NCI-H1694 treated with DMSO at 0.1 percent for 48 hours (cell line): ENCODE measurements at places on chromosomes 7 and 10.

DNA sequence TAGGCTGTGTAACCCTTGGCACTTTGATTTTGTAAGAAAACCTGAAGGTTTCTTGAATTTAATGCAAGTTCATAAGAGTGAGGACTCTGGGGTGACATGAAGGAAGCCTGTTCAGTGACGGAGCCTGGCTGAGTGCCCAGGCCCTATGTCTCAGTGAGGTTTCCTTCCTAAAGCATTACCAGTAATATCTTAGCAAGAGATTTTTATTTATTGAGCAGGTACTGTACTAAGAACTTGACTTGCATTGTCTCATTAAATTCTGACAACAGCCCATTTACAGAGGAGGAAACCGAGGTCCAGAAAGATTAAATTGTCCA lies 197.2 kb downstream of the HECW1 start:
- no peak for DNase-seq

DNA sequence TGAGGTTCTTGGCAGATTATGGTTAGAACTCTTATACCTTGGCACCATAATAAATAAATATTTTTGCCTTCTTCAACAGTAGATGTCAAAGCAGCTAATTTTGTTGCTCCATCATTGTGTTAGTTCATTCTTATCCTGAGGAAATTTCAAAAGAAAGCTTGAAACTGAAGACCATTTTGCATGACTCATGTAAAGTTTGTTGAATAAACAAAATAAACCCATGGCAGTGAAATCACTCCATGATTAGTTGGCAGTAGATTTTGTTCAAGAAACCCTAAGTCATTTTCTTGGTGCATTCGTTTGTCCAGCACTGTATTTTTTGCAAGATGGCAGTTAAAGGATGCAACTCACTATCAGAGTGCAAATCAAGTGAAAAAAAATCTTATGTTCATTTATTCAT lies 91.6 kb downstream of the HECW1 start:
- no peak for DNase-seq

- no peak for DNase-seq
Measured at GRCh38 chr10:128178302-128178958, 52.2 kb upstream of the MKI67 start.

DNA sequence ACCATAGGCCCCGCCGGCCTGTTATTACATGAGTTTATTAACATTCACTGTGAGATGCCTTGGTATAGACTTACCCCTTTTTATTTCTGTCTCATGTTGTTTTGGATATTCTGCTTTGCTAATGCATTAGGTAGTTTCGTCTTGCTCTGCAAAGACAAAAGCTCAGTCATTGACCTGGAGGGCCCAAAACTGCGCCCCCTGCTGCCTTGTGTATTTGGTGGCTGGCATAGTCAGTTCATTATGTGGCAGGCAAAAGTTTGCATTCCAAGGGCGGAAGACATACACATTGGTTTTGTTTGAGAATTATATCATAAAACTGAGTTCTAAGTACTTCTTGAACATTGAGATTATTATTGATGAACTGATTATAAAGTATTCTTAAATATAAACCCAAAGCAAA lies 372.5 kb downstream of the SDK1 start:
- DNase-seq = peak; percentile 6

DNA sequence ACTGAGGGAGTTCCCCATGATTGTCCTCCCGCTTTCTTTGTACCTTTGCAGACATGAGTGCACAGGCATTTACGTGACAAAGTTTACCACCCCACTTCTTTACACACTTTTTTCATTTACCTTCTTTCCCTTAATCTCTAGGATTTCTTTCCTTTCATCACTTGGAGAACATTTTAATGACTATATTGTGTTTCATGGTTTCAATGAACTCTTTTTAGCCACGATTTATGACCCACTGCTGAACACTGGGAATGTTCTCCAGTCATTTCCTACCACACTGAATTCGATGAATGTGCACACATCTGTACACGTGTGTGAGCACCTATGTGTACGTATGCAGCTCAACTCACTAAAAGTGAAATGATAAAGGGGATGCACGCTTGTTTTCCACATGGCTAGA lies 371.7 kb upstream of the IGFBP3 start:
- DNase-seq = no peak

- DNase-seq = no peak
Measured at GRCh38 chr10:60453036-60453435, 63.4 kb upstream of the ANK3 start.

DNA sequence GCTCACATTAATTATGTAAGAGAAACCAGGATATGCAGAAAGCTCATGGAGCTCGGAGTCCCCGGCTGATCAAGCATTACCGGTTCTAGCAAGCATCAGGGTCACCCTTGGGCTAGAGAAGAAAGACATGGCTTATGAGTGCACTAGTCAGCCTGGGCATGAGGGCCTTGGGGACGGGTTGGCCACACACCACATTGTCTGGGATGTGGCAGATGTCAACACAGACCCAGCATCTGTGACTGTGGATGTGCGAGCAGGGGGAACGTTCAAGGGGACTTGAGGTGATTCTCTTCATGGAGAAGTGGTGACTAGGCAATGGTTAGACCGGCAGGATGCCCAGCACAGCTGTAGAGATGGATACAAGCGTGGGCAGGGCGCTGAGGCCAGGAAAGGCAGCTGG lies 13.7 kb downstream of the ZMIZ2 start:
- DNase-seq = peak; percentile 74

- DNase-seq = no peak
Measured at GRCh38 chr7:110944448-110944847, 146.5 kb upstream of the LRRN3 start.

- no peak for DNase-seq
Measured at GRCh38 chr10:78893217-78893616, 175.5 kb upstream of the ZMIZ1 start.

DNA sequence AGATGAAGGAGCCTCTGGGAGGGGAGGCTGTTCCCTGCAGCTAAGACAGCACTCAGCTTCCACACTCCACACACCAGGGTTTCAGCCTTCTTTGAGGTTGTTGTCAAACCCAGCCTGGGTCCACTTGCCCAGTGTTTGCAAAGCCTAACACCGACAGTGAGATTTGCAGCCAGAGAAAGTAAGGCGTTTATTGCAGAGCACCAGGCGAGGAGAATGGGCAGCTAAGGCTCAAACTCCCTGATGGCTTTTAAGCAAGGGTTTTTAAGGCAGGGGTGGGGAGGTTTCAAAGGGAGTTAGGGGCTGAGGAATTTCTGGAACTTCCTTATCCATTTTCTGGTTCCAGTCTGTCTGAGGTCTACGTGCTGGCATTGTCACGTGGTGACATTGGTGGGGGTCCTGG lies 4.7 kb upstream of the ZNF775 start:
- no peak for DNase-seq

GRCh38 chr10:106795619-106796018 lies 368.9 kb downstream of the SORCS1 start:
- DNase-seq = no peak

DNA sequence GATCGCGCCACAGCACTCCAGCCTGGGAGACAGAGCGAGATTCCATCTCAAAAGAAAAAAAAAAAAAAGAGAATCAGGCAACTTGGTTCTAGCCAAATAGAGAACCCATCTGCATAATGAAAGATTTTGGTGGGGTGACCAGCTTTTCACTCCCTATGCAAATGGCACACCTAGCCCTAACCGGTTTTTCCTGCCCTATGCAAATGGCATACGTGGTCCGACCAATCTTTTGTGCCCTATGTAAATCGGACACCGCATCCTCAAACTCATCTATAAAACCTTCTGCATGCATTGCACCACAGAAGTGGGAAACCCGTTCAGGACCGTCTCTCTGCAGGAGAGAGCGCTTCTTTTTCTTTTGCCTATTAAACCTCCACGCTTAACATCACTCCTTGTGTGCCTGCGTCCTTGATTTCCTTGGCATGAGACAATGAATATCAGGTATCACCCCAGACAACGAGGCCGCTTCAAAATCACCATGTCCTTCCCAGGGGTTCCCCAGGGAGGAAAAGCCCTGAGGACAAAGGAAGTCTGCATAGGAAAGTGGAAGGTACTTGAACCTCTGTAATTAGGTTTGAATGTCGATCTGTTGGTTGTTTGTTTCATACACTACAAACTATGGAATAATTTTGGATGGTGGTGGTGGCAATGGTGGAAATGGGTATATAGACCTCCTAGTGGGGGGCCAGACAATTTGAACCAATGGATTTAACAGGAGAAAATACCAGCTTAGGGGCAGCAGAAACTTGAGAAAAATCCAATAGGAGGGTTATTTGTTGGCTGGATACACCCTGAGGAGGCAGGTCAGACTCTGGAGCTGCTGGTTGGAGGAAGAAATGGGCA lies 396.2 kb downstream of the TYW1 start:
- DNase-seq = no peak

GRCh38 chr7:116770941-116771340 lies 91.4 kb upstream of the CAPZA2 start:
- DNase-seq = no peak

DNA sequence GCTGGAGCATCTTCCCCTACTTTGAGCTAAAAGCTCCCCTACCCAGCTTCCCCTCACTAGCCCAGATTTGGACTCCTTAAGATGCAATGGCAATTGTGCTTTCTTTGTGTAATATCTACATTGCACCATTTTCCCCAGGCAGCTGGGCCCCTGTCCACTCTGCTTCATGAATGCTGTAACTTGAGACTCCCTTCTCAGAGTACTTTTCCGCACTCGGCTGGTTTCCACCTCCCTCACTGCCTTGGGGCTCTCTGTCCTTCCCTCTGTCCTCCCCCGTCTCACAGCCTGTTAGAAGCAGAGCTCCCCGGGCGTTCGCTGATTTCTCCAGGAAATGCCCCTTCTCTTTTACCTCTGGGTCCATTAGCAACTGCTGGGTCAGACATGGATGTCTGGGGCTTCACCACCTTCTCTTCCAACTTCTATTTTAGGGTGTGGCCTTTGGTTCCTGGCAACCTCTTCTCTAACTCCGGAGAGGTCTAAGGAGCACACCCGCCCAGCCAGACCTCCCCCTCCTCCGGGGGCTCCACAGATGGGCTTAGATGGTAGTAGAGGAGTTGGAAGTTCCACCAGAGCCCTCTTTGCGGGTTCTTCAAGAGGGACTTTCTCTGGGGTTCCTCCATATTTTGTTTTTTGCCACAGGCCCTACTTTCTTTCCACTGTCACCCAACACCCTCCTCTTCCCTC lies 2.9 kb upstream of the TMEM72 start:
- DNase-seq = no peak

- DNase-seq = no peak
Measured at GRCh38 chr10:299512-299911, 164.3 kb downstream of the ZMYND11 start.

DNA sequence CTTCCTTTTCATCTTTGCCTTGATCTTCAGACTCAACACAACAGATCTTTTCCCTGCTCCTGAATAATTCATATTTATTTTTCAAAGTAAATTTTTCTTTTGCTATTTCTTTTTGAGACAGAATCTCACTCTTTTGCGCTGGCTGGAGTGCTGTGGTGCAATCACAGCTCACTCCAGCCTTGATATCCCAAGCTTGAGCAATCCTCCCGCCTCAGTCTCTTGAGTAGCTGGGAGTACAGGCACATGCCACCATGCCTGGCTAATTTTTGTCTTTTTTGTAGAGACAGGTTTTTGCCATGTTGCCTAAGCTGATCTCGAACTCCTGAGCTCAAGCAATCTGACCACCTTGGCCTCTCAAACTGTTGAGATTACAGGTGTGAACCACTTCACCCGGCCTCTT lies 9.2 kb downstream of the RTKN2 start:
- DNase-seq = no peak

- no peak for DNase-seq
Measured at GRCh38 chr7:135782801-135783200, 34.2 kb upstream of the FAM180A start.

DNA sequence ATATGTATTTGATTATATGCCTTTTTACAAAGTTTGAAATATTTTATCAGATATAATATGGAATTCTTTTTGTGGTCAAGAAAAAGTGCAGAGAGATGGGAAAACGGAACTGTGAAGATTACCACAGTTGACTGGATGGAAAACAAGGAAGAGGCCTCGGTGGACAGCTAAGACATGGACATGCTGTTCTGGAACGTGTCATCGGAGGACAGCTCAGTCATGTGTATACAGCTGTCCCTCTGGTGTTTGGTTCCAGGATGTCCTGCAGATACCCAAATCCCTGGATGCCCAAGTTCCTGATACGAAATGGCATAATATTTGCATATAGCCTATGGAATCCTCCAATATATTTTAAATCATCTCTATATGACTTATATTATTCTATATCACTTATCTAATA lies 49.4 kb downstream of the TRIL start:
- DNase-seq = no peak

DNA sequence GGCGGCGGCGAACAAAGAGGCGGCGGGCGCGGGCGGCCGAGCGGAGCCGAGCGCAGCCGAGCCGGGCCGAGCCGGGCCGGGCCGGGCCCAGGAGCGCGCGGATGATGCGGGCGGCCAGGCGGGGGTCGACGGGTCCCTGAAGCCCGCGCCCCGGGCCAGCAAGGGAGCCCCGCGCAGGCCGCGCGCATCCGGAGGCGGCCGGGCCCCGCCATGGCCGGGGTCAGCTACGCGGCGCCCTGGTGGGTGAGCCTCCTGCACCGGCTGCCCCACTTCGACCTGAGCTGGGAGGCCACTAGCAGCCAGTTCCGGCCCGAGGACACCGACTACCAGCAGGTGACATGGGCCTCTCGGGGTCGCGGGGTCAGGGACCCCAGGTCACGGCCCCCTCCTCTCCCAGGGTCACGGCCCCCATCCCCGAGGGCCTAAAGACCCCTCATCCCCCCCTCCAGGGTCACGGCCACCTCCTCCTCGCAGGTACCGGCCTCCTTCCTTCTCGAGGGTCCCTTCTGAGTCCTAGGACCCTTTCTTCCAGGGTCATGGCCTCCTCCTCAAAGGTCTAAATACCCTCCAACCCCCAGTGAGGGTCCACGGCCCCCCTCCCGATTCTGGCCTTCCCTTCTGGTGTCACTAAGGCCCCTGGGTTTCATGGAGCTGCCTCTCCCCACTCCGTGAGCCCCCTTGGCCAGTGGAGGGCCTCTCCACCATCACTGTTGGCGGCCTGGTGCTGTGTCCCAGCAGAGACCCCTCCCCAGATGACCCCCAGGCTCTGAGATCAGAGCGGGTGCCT lies at the start of gene TTYH3:
TSS of gene TTYH3 (plus strand) at position 41 of the 787 bp plus-strand sequence. CDS start at position 211, 170 bp downstream.
- DNase-seq = no peak

- DNase-seq = no peak
Measured at GRCh38 chr7:143285470-143285778, 666 bp downstream of the TMEM139 start.

GRCh38 chr10:105538874-105539273 lies 897.8 kb downstream of the SORCS3 start:
- no peak for DNase-seq

DNA sequence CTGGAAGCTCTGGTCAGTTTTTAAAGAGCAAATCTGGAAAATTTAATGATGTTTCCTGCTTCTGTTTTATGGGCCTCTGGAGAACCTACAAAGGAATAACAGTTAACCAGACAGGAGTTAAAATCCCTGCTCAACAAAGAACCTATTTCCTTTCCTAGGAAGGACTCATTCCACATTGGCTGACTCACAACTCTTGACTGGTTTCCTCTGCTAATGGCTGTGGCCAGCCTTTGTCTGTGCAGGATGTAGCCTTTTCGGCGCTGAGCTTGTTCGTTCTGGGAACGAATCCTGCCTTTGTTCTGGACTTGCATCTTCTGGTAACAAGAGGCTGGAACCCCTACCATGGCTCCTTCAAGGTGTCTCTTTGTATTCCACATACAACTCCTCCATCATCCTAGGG lies 112.8 kb upstream of the PDCD4 start:
- DNase-seq = no peak

- peak; percentile 88 for DNase-seq
Measured at GRCh38 chr10:104300736-104301292, 31.8 kb downstream of the GSTO2 start.
